Fibroblast of lung (primary cell): ENCODE measurements at places on chromosomes 7 and 10.

DNA sequence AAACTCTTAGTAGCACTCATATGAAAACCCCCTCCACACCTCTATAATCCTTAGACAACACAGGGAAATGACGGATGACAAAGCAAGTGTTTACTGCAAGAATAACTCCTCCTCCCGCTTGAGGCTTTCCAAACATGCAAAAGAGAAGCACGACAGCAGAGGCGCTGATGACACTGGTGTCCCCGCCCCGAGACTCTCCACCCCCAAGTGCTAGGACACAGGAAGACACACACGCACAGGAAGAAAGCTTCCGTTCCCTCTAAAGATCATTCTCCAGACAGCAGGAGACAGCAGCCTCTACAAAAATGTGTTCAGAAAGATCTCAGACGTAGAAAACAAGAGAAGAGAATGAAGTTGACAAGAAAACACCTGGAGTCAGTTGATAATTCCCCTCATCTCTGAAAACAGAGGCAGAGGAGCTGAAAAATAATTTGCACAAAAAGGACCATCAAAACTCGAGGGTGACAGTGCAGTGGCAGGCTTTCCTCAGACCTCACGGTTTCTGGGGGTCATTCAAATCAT is 90.2 kb downstream of the DLG5 start:
- DNase-seq = no peak

- DNase-seq = no peak
These were observed 981.5 kb downstream of the SORCS1 start for GRCh38 chr10:106183041-106183440.

DNA sequence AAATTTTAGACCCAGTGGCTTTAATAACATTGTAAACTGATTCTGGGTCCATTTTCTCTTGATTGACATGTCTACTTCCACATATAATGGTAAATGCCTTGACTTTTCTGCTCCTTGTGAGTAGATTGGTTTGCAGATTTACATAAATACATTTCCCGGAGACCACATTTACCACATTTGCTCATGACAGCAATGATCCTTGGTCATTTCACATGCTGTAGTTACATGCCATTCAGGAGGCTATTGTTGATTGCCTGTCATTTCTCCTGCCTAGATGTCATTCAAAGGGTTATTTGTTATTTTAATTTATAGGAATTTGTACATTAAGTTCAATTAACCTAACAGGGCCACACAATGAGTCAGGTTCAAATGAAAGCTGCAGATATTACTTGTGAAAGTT is 280.5 kb downstream of the CNTNAP2 start:
- no peak for DNase-seq

- no peak for DNase-seq
These were observed 406.5 kb downstream of the PLXNA4 start for GRCh38 chr7:132169730-132170129.

DNA sequence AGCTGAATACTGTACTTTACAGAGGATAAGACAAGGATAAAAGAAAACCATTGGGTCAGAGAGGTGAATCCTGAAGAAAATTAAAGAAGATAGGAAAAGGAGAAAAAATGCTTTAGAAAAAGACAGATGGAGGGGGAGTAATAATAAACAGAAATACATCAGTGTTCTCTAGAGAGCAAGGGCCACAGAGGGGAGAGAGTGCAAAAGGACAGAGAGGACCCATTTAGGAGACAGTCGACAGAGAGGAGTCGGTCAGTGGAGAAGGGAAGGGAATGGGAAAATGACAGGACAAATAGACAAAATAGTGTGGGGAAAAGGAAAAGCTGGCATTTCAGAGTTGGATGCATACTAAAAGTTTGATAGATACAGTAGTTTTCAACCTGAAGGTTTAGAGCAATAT is 287.0 kb downstream of the DOCK4 start:
- DNase-seq = no peak

DNA sequence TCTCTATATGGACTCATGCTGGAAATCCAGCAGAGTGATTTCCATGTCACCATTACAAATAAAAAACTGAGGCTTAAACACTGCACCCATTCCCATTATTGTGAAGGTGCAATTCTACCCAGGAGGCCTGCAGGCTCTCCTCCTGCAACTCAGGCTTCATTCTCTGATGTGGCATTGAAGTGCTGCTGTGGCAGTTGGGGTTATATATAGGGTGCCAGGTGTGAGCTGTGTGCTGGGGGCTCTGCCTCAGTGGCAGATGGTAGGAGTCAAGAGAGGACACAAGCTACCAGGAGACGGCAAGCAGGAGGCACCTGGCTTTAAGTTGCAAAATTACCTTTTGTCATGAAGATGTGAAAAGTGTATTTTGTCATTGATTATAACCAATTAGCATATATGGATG is 21.3 kb downstream of the ZNF107 start:
- no peak for DNase-seq

DNA sequence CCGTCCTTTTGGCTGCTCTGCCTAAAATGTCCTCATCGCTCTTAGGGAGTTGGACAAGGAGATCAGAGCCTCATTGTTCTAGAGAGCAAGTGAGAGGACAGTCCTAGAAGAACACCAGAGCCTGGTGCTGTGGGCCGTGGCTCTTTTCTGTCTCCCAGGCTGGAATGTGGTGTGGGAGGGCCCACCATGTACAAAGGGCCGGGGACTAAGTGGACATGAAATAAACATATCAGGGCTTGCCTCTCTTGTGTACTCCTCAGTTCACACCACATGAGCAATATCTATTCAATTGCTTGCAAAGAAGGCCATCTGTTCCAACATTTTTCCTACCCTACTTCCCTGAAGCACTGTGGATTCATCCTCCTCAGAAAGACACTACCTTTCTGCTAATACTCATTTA is 510.4 kb downstream of the SUGCT start:
- no peak for DNase-seq

- no peak for DNase-seq
These were observed 15.1 kb upstream of the LIPM start for GRCh38 chr10:88787463-88787862.

DNA sequence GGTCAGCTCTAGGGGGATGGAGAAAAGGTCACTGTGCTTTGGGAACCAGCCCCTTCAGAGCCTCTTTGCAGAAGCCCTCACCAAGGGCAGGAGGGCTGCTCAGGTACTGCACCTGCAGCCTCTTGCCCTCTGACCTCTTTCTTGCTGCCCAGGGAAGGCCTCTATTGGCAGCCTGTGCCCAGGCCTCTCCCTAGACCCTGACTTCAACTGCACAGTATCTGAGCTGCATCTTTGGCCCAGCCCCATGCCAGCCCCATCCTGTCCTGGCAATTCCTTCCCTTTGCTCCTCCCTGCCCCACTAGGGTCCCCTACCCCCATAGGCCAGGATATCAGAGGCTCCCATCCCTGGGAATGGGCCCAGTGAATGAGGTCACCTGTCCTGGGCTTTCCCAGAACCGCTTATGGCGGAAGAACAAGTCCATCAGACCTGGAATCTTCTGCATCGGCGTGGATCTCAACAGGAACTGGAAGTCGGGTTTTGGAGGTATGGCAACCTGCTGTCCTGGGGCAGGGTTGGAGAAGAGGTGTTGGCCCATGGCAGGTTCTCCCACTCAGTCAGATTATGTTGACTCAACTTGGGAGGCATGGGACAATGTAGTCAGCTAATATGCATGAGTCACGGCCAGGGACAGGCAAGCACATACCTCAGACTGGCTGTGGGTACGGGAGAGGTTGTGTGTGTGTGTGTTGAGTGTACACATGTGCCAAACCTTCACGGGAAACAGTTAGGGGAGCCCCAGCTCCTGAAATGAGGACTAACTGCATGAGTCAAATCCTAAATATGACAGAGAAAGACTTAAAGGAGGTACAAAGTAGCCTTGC is 17.1 kb upstream of the CPA1 start:
- peak; percentile 100 for DNase-seq

DNA sequence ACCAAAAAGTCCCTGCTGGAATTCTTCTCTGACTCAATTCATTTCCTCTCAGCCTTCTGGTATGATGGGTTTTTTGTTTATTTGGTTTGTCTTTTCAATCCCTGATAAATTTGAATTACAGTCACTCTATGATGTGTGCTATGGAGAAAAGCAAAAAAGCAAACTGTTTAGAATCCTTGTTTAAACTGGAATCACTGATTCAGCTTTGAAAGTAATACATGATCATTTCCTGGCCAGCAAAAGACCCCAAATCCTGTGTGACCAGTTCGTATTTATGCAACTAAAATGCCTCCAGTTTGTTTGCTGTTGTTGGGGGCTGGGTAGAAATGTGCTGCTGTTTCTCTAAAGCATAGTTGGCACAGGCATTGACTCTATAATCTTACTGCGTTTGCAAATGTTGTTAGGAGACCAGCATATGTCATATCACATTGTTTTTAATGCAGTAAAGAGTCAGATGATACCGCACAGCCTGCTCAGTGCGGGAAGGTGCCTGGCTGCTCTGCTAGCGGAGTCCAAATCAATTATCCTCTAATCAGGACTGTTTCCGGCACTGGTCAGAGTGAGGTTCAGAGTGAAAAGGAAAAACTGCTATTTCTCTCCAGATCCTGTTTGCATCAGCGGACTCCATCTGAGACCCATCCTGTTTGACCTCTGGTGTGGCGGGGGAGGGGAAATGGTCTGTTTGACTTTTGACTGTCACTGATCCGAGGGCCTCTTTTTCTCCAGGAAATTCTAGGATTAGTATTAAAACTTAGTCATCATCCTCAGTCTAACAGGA is 40.6 kb upstream of the ADD3 start:
- peak; percentile 73 for DNase-seq

DNA sequence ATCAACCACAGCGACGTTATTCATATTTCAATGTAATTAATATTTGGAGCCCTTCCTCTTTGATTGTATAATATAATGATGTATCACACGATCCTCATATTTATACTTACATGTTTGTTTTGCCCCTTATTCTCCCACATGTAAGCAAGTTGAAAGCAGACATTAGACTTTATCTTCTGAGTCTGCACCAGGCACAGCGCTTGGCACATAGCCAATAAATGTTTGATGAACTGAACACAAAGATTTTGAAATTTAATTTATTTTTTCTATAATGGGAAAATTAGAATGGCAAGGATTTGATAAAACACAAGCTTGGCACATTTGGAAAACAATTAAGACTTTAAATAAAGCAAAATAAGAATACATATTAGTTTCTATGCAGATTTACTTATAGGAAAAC is 31.6 kb downstream of the ZFAND4 start:
- DNase-seq = no peak

GRCh38 chr7:77685233-77685632 is 11.0 kb upstream of the RSBN1L start:
- no peak for DNase-seq

DNA sequence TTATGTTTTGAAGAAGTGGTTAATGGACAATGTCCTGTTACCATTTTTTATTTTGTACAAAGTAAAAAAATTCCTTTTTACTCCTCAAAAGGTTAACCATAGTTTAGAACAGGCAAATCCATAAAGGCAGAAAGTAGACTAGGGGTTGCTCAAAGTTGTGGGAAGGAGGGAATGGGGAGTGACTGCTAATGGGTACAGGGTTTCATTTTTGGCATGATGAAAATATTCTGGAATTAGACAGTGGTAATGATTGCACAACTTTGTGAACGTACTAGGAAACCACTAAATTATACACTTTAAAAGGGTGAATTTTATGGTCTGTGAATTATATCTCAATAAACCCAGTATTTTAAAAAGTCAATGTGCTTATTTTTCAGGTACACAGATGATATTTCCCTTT is 35.4 kb upstream of the CDK14 start:
- peak; percentile 66 for DNase-seq

- DNase-seq = no peak
These were observed 83.9 kb upstream of the SMIM30 start for GRCh38 chr7:113202284-113202683.

- DNase-seq = no peak
These were observed 33.3 kb upstream of the FGFR2 start for GRCh38 chr10:121631365-121632029.

GRCh38 chr10:21363731-21364104 is 161.8 kb downstream of the SKIDA1 start:
- no peak for DNase-seq

DNA sequence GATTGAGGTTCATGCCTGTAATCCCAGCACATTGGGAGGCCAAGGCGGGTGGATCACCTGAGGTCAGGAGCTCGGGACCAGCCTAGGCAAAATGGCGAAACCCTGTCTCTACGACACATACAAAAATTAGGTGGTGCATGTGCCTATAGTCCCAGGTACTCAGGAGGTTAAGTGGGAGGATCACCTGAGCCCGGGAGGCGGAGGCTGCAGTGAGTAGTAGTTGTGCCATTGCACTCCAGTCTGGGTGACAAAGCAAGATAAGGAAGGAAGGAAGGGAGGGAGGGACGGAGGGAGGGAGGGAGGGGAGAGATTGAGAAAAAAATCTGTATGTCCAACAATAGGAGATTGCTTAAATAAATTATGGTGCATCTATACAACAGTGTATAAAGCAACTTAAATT is 13.2 kb downstream of the TLL2 start:
- no peak for DNase-seq

GRCh38 chr10:133415752-133416151 is 8.7 kb downstream of the SPRN start:
- no peak for DNase-seq

- no peak for DNase-seq
These were observed 102.2 kb downstream of the GRM8 start for GRCh38 chr7:127150543-127150942.

DNA sequence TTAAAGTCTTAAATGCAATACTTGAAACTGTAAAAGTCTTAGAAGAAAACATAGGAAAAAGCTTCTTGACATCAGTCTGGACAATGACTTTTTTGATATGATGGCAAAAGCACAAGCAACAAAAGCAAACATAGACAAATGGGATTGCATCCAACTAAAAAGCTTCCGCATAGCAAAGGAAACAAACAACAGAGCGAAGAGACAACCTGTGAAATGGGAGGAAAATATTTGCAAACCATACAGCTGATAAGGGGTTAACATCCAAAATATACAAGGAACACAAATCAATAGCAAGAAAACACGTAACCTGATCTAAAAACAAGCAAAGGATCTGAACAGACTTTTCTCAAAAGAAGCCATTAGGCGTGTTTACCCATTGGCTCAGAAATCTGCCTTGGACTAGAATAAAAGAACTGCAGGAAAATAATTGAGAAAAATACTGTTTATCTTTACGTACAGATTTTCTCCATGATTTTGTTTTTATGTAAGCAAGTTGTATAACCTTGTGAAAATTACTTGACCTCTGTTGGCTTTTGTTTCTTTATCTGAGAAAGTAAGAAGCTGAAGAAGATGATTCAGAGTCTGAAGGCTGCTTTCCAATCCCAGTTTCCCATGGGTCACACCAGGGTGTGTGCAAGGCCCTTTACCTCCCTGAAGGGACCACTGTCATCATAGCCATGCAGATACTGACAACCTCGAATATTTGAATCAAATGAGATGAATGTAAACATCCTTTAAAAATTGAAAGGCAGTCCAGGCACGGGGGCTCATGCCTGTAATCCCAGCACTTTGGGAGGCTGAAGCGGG is 99.1 kb upstream of the LANCL2 start:
- DNase-seq = no peak

DNA sequence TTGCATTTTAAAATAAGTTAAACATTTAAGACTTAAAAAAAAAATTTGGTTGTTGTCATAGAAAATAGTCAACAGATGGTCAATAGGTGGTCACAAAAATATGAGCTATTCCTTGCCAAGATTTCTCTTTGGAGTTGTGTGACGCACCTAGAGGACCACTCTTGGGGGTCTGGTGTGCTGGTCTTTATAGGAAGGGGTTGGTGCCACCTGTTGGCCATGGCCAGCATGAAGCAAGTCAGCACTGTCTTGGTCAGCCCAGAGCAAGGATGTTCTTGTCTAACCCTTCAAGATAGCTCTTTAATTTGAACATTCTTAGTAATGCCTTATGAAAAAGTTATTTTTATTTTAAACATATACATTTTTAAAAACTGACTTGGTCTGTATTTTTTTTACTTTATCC is 267.9 kb upstream of the CNTNAP2 start:
- no peak for DNase-seq

- no peak for DNase-seq
These were observed 18.2 kb upstream of the CALCR start for GRCh38 chr7:93592588-93593266.
